ENCODE measurements at places on chromosomes 2 and 18.

DNA sequence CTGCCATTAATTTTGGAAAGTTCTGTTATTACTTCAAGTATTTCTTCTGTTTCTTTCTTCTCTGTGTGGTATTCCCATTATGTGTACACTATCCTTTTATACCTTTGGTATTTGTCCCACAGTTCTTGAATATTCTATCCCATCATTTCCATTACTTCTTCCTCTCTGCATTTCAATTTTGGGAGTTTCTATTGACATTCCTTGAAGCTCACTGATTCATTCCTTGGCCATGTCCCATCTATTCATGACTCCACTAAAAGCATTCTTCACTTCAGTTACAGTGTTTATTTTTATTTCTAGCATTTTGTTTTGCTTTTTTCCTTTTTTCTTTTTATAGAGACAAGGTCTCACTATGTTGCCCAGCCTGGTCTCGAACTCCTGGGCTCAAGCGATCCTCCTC, 30.3 kb downstream of the PROC start:
- no peaks in the 10 kb centered on the region for H3K4me1 ChIP-seq
- no peak overlapping the region for H3K4me3 ChIP-seq
- no peaks in the 10 kb centered on the region for H3K36me3 ChIP-seq
- no peaks in the 10 kb centered on the region for H3K27me3 ChIP-seq
- no peak overlapping the region for H3K27ac ChIP-seq
- no peak for DNase-seq

DNA sequence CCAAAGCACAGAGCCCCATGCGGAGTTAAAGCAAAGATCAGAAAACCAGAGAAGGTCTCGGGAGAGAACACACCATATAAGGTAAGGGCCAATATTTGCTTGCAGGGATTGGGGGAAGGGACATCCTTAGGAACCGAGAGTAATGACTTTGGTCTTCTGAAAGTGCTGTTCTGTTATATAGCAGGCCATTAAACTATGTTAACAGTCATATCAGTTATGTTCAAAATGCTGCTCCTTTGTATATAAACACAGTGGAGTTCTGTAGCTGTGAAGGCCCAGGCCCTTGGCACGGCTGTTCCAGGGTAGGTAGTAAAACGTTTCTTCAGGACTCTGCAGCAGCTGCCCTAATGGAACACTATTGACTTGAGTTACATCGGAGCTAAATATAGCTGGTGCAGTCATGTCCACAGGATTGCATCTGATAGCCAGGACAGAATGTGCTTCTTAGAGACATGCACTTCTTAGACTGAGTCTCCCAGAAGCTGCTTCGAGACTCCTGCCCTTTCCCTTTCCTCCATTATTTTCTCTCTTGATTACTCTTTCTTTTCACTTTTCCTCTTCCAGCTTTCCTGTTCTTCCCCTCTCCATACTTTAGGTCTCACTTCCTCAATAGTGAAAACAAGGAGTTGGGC, 122.4 kb downstream of the SETBP1 start:
- H3K27me3 ChIP-seq, result no peaks in the 10 kb centered on the region
- peaks cover 23% of the 10 kb centered on the region for H3K4me1 ChIP-seq
- DNase-seq, result peak; percentile 83
- H3K36me3 ChIP-seq, result no peaks in the 10 kb centered on the region
- H3K27ac ChIP-seq, result peak overlapping the region; percentile 86

DNA sequence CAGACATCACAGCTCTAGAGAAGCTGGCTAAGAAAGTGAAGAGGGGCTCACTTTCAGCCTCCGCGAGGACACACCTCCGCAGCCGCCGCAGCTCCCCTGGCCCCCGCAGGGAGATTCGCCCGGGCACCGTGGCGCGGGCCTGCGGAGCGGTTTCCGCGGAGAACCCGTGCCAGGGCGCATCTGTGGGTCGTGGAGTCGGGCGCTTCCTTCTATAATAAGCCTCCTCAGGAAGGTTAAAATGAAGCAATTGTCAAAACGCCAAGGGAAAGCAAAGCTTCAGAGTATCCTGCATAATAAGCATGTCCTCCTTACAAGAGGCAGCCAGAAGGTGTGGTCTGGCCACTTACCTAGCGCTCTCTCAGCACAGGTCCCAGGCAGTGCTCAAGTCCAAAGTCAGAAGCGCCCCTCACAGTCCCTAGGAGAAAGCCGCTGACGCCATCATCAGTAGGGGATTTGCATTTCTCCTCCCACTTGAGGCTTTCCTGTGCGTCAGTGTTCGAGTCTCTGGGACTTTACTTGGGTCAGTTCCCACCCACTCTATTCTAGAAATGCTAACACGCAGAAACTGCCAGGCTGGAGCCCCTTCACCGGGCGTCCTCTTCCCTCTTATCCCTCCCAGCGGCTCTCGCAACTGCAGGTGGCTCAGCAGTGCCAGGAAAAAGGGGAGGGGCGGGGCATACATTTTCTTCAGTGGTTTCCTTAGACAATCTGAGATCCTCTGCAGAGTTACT, at the start of gene STAT4:
Gene STAT4 (minus strand): TSS at position 395 of the 731 bp plus-strand sequence. CDS start 2,791 bp downstream, outside the sequence.
- no peaks in the 10 kb centered on the region for H3K27me3 ChIP-seq
- no peak within 1 kb of the TSS for H3K27ac ChIP-seq

GRCh38 chr2:100004959-100005387, 137.4 kb downstream of the AFF3 start:
- H3K36me3 ChIP-seq, result no peaks in the 10 kb centered on the region
- no peak for DNase-seq
- no peak overlapping the region for H3K4me3 ChIP-seq
- no peaks in the 10 kb centered on the region for H3K4me1 ChIP-seq
- no peak overlapping the region for H3K27ac ChIP-seq

GRCh38 chr2:200242570-200242969, 63.9 kb upstream of the SPATS2L start:
- H3K27me3 ChIP-seq, result no peaks in the 10 kb centered on the region
- no peak overlapping the region for H3K4me3 ChIP-seq
- no peaks in the 10 kb centered on the region for H3K36me3 ChIP-seq
- no peaks in the 10 kb centered on the region for H3K4me1 ChIP-seq
- no peak overlapping the region for H3K27ac ChIP-seq
- DNase-seq, result no peak

DNA sequence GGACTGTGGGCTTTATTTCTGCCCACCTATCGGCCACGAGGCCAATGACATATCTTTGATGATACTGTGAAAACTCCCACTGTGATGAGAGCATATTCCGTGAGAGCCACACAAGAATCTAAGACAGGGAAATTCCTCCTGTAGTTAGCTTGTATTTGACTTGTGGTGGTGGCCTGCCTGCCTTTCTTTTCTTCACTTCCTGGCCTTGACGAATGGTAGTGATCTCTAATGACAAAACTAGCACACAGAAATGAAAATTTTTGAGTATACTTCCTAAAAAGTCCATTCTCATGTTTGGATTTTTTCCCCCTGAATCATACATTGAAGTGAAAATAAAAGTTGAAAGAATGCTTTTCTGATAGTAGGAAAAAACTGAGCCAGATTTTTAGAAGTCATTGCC, 94.4 kb downstream of the MGAT5 start:
- no peaks in the 10 kb centered on the region for H3K27me3 ChIP-seq
- H3K4me1 ChIP-seq, result no peaks in the 10 kb centered on the region
- no peaks in the 10 kb centered on the region for H3K36me3 ChIP-seq
- no peak overlapping the region for H3K4me3 ChIP-seq

DNA sequence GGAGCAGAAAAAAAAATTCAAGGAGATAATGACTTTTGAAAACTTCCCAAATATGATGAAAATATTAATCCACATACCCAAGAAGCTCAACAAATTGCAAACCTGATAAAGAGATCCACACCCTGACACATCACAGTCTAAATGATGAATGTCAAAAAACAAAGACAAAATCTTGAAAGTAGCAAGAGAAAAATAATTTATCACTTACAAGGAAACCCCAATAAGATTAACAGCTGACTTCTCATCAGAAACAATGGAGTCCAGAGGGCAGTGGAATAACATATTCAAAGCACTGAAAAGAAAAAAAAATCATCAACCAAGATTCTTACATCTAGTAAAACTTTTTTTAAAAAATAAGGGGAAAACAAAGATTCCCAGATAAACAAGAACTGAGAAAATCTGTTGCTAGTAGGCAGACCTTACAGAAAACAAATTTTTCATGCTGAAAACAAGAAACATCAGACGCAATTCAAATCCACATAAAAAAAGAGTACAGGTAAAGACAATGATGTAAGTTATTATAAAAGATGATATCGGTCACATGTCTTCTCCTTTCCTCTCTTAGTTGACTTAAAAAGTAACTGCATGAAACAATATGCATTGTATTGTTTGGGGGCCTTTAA, 21.3 kb downstream of the SLC66A2 start:
- no peaks in the 10 kb centered on the region for H3K4me1 ChIP-seq
- no peak for DNase-seq
- H3K36me3 ChIP-seq, result no peaks in the 10 kb centered on the region
- H3K27ac ChIP-seq, result no peak overlapping the region
- H3K4me3 ChIP-seq, result no peak overlapping the region

DNA sequence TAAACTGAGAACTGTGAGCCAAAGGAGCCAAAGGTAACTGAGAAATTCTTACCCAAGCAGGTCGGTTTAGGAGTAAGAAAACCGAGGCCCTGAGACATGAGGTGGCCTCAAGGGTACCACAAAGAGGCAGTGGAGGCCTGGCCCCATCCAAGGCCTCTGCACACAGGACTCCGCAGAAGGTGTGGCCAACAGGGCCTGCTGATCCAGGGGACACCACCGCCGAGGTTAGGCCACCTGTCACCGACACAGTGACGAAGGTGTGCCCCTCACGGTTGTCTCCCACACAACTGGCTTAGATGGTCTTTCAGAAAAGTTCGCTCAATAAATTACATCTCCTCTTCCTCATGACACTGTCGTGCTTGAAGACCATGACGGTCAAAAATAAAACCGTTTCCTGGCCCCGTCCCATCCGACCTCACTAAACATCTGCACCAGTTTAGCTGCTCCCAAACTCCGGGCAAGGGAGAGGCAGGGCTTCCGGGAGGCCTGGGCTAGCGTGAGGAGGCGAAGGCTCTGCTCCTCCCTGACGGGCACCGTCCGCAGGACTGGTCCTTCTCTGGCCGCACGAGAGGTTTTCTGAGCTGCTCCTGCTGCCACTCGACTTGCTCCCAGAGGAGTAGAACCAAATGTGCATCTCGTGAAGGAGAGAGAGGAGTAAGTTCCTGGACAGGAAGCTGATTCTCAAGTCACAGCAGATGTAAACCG, 442.0 kb downstream of the EIPR1 start:
- DNase-seq, result no peak
- no peaks in the 10 kb centered on the region for H3K36me3 ChIP-seq
- H3K4me1 ChIP-seq, result no peaks in the 10 kb centered on the region
- H3K27me3 ChIP-seq, result no peaks in the 10 kb centered on the region

GRCh38 chr2:105181282-105181681, 60.3 kb upstream of the GPR45 start:
- H3K36me3 ChIP-seq, result no peaks in the 10 kb centered on the region
- no peak overlapping the region for H3K27ac ChIP-seq
- no peak for DNase-seq
- no peak overlapping the region for H3K4me3 ChIP-seq
- no peaks in the 10 kb centered on the region for H3K27me3 ChIP-seq

- H3K36me3 ChIP-seq, result no peaks in the 10 kb centered on the region
- no peak overlapping the region for H3K27ac ChIP-seq
- no peak overlapping the region for H3K4me3 ChIP-seq
- DNase-seq, result no peak
- no peaks in the 10 kb centered on the region for H3K27me3 ChIP-seq
- peaks cover 10% of the 10 kb centered on the region for H3K4me1 ChIP-seq
Measured at GRCh38 chr2:238971318-238972145, 123.6 kb downstream of the TWIST2 start.

- H3K36me3 ChIP-seq, result no peaks in the 10 kb centered on the region
- DNase-seq, result no peak
- no peaks in the 10 kb centered on the region for H3K27me3 ChIP-seq
Measured at GRCh38 chr2:216352653-216353270, 19.5 kb downstream of the MARCHF4 start.

- peak overlapping the region; percentile 62 for H3K27ac ChIP-seq
- DNase-seq, result peak; percentile 84
- peaks cover 4% of the 10 kb centered on the region for H3K4me1 ChIP-seq
- no peaks in the 10 kb centered on the region for H3K36me3 ChIP-seq
Measured at GRCh38 chr18:73462092-73462491, 594.3 kb upstream of the NETO1 start.

GRCh38 chr2:32844253-32844652, 102.5 kb upstream of the LTBP1 start:
- no peaks in the 10 kb centered on the region for H3K27me3 ChIP-seq
- H3K4me3 ChIP-seq, result no peak overlapping the region
- H3K4me1 ChIP-seq, result no peaks in the 10 kb centered on the region
- no peak for DNase-seq
- H3K27ac ChIP-seq, result no peak overlapping the region
- no peaks in the 10 kb centered on the region for H3K36me3 ChIP-seq

DNA sequence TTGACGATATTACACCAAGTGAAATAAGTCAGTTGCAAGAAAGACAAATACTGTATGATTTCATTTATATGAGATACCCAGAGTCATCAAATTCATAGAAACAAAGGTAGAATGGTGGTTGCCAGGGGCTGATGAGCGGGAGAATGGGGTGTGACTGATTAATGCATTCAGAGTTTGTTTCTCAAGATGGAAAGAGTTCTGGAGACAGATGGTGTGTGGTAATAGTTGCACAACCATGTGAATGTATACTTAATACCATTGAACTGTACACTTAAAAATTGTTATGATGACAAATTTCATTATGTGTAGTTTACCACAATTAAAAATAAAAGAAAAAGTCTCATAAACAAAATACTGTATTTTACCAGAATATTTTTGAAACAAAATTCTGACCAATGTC, 117.3 kb downstream of the PIGN start:
- DNase-seq, result no peak
- H3K4me3 ChIP-seq, result no peak overlapping the region
- H3K27me3 ChIP-seq, result no peaks in the 10 kb centered on the region
- no peak overlapping the region for H3K27ac ChIP-seq
- H3K36me3 ChIP-seq, result no peaks in the 10 kb centered on the region
- no peaks in the 10 kb centered on the region for H3K4me1 ChIP-seq

GRCh38 chr2:199160081-199160480, 297.7 kb downstream of the SATB2 start:
- no peaks in the 10 kb centered on the region for H3K27me3 ChIP-seq
- no peaks in the 10 kb centered on the region for H3K36me3 ChIP-seq
- peaks cover 3% of the 10 kb centered on the region for H3K4me1 ChIP-seq
- no peak overlapping the region for H3K4me3 ChIP-seq

GRCh38 chr2:6948677-6949351, 31.6 kb downstream of the RNF144A start:
- H3K4me1 ChIP-seq, result peaks cover 3% of the 10 kb centered on the region
- no peaks in the 10 kb centered on the region for H3K36me3 ChIP-seq
- H3K27ac ChIP-seq, result no peak overlapping the region
- no peak overlapping the region for H3K4me3 ChIP-seq
- DNase-seq, result no peak

DNA sequence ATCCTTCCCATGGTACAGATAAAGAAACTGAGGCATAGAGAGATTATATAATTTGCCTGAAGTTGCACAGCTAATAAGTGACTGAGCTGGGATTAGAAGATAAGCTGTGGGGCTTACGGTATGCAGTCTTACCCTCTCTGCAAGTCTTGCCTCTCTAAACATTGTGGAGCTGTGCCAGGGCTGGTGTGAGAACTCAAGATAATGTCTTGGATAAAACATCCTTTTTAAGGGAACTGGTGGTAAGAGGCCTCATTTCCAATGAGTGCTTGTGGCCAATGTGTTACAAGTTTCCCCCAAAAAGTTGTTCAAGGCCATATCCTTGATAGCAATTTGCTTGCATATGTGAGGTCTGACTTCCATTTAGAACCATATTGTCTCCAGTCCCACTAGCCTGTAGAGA, 84.3 kb upstream of the ETAA1 start:
- H3K27me3 ChIP-seq, result no peaks in the 10 kb centered on the region
- DNase-seq, result no peak
- H3K27ac ChIP-seq, result no peak overlapping the region
- H3K4me1 ChIP-seq, result no peaks in the 10 kb centered on the region
- H3K4me3 ChIP-seq, result no peak overlapping the region

Data from testis (tissue), 5 donors.